ENCODE measurements at places on chromosomes 4 and X.

DNA sequence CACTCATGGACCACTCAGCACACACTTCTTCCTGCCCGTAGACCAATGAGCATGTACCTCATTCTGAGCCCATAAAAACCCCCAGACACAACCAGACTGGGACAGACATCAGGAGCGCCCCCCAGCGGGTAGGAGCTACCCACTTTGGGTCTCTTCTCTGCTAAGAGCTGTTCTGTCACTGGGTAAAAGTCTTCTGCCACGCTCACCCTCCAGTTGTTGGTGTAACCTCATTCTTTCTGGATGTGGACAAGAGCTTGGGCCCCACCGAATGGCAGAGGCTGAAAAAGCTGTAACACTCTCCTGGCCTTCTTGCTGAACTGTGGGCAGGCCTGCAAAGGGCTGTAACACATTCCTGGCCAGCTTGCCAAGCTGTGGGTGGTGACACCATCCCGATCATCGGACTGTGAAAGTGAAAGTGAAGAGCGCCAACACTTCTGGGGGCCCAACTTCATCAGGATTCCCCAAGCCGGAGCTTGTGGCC is 137.6 kb downstream of the TECRL start:
- no peak for DNase-seq

GRCh38 chrX:39140581-39140980 is 339.3 kb downstream of the MID1IP1 start:
- DNase-seq = no peak

GRCh38 chr4:177480795-177481194 is 38.6 kb upstream of the AGA start:
- no peak for DNase-seq

GRCh38 chrX:139518475-139518874 is 12.1 kb upstream of the F9 start:
- no peak for DNase-seq

DNA sequence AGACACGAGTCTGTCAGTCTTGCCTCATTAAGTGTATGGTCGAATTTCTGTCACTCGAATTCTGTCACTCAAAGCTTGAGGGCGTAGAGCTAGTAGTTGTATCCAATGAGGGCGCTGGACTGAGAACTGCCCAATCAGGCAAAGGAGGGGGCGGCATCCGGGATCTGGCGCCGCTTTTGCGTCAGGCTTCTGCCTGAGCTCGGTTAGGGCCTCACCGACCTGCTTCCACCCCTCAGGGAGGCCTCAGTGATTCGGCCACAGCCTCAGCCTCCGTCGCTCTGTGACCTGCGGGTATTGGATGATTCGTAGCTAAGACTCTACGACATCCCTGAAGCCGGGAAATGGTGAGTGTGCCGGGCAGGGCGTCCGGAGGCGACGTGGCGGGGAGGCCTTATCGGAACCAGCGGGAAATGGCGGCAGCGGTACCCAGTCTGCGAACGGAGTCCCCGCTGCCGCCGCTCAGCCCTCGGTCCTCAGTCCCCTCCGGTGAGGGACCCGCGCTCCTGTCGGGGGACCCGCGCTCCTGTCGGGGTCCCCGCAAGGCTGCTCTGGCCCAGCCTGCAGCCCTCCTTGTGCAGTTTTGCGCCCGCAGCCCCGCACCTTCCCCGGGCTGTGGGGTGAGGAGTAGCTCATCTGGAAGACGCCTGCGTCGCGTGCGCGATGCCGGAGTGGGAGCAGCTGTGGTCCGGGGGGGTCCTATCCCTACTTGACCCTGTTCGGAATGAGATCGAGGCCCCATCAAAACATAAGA is 88.3 kb downstream of the ZNF718 start:
- no peak for DNase-seq

GRCh38 chr4:183213996-183214395 is 106.1 kb downstream of the CLDN22 start:
- no peak for DNase-seq

DNA sequence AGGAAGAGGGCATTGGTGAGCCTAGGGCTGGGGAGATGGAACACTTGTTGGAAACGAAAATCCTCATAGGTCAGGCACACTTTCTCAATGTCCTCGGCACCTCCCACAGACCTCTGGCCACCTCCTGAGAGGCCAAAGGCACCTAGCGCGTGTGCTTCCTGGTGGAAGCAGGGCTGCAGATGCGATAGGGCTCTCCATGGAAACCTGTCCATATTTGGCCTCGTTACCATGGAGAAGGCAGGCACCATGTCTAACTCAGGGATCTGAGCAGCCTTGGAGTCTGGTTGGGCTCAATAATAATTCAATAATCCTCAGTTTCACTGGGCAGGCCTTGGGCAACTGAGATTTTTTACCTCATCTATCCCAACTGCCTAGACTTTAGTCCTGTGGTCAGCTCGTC is 58.3 kb downstream of the RAI2 start:
- no peak for DNase-seq

DNA sequence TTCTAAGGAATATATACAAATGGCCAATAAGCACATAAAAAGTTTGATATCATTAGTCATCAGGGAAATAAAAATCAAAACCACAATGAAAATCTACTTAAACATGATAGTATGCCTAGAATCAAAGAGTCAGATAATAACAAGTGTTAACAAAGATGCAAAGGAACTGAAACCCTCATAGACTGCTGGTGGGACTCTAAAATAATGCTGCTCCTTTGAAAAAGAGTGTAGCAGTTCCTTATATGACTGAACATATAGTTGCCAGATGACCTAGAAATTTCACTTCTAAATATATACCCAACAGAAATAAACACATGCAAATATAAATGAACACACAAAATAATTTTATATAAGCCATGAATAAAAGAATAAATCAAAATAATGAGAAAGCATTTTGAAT is 205.1 kb upstream of the CTSO start:
- DNase-seq = no peak

DNA sequence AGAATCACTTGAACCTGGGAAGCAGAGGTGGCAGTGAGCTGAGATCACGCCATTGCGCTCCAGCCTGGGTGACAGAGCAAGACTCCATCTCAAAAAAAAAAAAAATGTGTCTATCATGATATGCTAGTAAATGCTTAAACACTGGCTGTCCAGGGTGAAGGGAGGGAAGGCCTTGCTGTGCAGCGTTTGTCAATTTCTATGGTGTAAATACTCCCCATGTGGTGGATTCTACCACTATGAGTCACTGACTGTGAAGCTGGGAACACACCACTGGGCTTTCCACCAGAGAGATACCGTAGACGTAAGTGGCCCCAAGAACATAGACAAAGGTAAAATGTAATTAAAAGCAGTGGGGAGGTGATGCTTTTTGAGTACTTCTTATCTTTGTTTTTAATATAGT is 51.3 kb upstream of the LEF1 start:
- DNase-seq = no peak

- peak; percentile 68 for DNase-seq
Observed at GRCh38 chrX:103215425-103215991, 600 bp downstream of the BEX4 start.

- no peak for DNase-seq
Observed at GRCh38 chrX:68681443-68681941, 34.0 kb downstream of the STARD8 start.

DNA sequence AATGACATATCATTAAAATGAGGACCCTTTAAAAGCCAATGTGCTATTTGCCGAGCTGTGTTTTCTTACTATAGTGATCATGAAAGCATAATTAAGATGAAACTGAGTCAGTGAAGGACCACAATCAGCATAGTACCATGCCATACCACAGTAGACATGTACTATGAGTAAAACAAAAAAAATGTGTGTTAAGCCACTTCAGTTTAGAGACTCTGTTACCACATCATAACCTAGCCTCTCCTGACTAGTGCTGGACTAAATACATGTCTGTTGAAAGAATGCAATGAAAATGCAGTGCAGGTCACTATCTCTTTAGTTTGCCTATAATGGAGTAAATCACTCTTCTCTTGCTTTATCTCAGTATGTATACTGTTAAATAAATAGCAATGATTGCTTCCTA is 12.3 kb upstream of the DDX53 start:
- no peak for DNase-seq

DNA sequence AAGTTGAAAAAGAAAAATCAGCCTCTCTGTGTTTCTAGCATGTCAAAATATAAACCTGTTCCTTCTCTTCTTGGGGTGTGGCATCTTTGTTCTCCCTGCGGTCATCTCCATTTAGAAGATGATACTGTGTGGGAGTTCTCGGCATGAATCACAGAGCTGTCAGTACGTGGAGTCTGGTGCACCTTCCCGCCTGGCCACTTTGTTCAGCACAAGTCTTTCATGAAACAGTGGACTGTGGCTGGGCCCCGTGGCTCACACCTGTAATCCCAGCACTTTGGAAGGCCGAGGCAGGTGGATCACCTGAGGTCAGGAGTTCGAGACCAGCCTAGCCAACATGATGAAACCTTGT is 166.5 kb downstream of the MAML3 start:
- no peak for DNase-seq

DNA sequence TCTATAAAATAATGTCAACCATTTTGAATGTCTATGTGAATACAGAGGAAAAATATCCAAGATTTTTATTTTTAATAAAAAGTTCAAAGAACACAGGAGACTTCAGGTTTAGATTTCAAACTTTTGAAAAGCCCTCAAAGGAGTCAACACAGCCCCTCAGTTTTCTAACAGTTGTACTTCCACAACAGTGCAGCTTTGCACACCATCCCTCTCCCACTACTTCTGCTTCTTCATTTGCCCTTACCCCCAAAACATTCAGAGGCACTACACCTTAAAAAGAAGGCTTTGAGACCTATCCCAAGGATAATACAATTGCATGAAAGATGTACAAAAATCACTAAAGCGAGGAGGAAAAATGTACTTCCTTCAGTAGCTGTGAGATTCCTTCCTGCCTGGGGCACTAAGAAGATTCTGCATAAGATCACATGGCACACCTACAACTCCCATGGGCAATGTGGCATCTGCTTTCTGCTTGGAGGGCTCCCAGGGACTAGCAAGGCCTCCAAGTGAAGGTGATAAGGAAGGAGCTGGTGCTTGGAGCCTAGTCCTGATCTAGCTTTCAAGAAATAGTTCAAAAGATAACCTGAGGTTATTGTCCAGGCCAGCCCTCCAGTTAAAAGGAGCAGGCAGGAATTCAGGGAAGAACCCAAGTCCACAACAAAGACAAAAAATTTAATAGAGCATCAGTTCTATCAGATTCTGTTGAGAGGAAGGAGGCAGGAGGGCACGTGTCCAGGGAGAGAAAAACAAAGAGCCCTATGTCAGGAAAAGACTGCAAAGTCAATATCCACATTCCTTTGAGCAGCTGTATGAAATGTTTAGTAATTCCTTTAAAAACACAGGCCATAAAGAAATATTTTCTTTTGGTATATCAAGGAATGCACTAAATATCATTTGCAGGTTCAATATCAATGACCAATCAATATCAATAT is 19.1 kb downstream of the ARAP2 start:
- no peak for DNase-seq

DNA sequence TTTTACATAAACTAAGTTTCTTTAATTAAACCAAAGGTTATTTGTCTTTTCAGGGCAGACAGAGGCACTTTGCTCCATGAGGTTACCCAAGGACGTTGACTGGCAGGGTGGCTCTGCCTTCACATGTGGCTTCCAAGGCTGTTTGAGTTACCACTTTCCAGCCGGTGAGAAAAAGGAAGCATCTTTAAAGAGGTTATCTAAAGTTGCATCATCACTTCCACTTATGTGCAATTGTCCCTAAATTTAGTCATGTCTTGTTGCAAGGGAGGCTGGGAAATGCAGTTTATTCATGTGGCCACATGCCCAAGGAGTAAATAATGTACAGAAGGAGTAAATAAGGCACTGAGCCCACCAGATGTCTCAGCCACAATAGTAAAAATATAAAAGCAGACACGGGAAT is 29.0 kb upstream of the RAP1GDS1 start:
- DNase-seq = no peak

DNA sequence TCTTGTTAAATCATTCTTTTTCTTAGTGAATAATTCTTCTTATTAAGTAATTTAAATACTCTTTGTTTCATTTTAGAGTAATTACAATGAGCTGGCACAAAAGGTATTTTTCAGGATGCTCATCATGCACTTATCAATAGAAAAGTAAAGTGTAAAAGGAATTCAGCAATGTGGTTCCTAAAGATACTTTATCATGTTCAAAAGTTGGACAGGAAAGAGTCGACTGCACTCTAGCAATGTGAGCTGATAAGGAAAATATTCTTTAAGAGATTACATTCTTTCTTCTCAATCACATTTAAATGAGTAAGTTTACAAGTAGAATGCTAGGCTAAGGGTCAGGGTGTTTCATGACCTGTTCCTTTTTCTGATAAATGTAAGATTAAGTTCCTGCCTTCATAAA is 609.5 kb upstream of the FAM241A start:
- DNase-seq = no peak

GRCh38 chr4:34148322-34148908 is 2095.9 kb downstream of the ARAP2 start:
- DNase-seq = no peak

- no peak for DNase-seq
Observed at GRCh38 chrX:13164611-13165010, 120.2 kb upstream of the FAM9C start.

- no peak for DNase-seq
Observed at GRCh38 chr4:128068918-128069317, 7.8 kb downstream of the LARP1B start.

DNA sequence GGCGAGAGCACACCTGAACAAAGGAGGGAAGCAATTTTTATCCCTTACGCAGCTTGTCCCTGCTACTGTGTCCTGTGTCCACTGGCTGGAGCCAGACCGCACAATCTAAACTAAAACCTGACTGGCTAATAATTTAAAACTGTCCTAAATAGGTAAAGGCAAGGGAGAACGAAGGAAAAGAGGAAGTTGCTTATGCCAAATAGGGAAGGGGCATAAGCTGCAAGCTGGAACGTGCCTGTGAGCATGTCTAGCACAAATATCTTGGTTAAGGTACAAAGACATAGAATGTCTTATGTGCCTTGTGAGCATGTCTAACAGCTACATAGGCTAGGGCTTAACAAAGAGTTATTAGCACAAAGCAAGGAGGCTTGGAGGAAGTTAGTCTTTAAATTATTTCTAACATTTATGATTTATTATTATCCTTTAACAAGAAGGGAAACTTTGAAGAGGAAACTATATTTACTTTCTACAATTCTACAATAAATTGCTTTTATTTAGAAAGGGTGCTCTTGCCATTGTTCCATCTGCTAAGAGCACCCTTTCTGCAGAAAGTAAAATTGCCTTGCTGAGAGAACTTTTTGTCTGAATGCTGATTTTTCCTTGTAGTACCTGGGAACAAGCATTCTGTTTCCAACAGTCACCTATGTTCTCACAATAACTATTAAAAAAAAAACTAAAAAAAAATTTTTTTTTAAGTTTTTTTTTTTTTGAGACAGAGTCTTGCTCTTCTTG is 80.6 kb upstream of the CBR4 start:
- DNase-seq = no peak

GRCh38 chr4:41069257-41069656 is 145.1 kb downstream of the APBB2 start:
- no peak for DNase-seq

DNA sequence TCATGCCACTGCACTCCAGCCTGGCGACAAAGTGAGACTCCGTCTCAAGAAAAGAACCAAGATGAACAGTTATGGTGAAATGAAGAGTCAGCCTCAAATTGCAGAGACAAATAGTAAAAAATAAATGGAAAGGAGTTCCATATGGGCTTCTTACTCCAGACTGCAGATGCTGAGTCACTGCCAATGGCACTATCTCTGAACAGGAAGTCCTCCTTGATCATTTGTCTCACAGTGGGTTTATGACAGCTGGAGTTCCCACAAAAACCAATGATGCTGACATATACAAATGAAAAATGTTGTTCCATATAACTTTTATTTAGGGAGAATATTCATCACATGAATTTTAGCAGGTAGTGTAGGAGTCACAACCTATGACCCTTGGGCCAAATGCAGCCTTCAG is 631.6 kb downstream of the PCDH18 start:
- DNase-seq = no peak

- DNase-seq = no peak
Observed at GRCh38 chrX:153401133-153401764, at the start of gene PNMA6E. Gene PNMA6E, minus strand, starts transcription at chrX:153401350. Its CDS starts 2,501 bp downstream, at chrX:153398849.

Data from activated CD8-positive, alpha-beta memory T cell treated with anti-CD3 and anti-CD28 coated beads for 24 hours (primary cell).